Choroid plexus epithelial cell (primary cell): ENCODE measurements at places on chromosomes 2 and 18.
A peak's percentile ranks its signal among the peaks of the same experiment; 100 is the strongest.

GRCh38 chr2:218230882-218231281 is 13.9 kb downstream of the ARPC2 start:
- DNase-seq = peak; percentile 83

DNA sequence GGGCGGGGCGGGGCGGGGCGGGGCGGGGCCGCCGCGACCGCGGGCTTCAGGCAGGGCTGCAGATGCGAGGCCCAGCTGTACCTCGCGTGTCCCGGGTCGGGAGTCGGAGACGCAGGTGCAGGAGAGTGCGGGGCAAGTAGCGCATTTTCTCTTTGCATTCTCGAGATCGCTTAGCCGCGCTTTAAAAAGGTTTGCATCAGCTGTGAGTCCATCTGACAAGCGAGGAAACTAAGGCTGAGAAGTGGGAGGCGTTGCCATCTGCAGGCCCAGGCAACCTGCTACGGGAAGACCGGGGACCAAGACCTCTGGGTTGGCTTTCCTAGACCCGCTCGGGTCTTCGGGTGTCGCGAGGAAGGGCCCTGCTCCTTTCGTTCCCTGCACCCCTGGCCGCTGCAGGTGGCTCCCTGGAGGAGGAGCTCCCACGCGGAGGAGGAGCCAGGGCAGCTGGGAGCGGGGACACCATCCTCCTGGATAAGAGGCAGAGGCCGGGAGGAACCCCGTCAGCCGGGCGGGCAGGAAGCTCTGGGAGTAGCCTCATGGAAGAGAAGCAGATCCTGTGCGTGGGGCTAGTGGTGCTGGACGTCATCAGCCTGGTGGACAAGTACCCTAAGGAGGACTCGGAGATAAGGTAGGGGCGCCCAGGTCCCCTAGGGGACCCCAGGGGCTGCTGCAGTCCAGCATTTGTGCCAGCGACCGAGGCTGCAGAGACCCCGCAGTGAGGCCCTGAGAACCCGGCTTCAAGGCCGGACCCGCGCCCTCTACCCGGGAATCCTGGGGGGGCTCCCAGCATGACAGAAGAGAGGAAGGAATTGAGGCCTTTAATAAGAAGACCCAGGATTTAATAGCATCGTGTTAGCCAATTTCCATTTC is at the start of gene KHK:
TSS of gene KHK (plus strand) at position 49 of the 870 bp plus-strand sequence. CDS start at position 537, 488 bp downstream.
- no peak for DNase-seq

- no peak for DNase-seq
Measured at GRCh38 chr2:192228685-192229084, 34.0 kb upstream of the TMEFF2 start.

DNA sequence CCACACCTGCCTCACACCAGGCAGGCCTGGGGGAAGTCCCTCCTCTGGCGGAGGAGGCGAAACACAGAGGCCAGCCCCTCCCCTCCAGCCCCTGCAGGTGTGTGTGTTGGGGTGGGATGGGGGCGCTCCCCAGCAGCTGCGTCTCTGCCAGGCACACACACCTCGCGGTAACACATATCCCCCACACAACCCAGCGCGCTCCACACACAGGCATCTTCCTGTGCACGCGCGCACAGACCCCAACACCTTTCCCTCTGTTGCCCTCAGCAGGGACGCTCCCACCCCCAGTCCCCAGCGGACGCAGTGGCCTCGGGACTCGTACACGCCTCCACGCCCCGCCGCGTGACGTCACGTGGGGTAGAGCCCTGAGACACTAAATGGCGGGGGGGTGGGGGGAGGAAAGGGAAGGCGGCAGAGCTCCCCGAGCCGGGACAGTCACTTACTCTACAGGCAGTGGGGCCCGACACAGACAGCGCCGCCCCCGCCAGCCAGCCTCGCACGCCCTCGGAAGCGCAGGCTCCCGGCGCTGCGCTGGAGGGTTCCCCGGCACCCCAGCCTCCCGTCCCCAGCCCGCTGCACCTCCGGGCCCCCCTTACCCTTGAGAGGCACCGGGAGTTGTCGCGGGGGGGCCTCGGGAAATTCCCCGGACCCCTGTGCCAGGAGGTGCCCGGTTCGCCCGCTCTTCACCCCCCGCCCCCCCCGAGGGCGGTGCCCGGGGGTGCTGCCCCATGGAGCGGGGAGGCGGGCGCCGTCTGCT is at the start of gene WNT10A:
TSS of gene WNT10A (plus strand) at position 751 of the 757 bp plus-strand sequence. CDS start 144 bp downstream, outside the sequence.
- no peak for DNase-seq

- DNase-seq = no peak
Measured at GRCh38 chr2:176166272-176166671, 9.2 kb downstream of the HOXD3 start.

DNA sequence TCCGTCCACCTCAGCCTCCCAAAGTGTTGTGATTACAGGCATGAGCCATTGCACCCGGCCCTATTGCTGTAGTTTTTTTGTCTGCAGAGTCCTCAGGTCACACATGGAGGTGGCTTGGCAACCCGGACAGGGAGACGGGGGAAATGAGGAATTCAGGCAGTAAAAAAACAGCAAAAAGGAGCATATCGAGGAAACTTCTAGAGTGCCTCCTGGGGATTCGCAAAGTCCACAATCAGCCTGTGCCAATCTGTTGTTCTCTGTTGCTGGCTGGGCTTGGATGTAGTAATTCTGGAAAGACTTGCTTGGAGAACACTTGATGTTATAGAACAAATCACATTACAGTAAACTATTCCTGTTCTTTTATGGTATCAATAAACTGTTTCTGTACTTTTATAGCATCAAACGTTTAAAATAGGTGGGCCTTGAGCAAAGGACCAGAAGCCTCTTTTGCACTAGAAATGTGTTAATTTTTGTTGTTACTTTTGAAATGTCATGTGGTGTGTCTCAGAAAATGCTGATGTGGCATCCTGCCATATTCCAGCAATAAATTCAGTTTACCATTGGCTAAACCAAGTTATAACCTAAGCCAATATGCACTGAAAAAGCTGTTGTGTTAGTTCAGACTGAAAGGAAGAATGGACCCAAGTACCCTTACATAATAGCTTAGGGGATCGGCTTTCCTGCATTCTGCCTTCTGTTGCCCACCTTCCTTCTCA is 14.4 kb downstream of the ELAC1 start:
- DNase-seq = no peak

- DNase-seq = no peak
Measured at GRCh38 chr2:10550206-10551001, 102.3 kb upstream of the ODC1 start.

DNA sequence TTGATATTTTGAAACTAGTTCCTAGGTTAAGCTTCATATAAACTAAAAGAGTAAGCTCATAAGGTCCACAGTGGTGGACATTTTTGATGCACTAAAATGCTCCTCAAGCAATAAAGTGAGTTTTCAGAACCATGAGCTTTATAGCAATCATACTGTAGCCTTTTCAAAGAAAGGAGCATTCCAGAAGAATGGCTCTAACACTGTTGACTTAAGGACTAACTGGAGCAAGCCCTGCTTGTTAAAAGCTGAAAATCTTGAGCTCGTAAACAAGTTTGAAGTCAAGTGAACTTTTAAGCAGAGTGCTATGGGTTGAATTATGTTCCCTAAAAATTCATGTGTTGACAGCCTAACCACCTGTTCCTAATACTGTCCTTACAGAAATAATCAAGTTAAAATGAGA is 38.0 kb downstream of the KYNU start:
- no peak for DNase-seq

DNA sequence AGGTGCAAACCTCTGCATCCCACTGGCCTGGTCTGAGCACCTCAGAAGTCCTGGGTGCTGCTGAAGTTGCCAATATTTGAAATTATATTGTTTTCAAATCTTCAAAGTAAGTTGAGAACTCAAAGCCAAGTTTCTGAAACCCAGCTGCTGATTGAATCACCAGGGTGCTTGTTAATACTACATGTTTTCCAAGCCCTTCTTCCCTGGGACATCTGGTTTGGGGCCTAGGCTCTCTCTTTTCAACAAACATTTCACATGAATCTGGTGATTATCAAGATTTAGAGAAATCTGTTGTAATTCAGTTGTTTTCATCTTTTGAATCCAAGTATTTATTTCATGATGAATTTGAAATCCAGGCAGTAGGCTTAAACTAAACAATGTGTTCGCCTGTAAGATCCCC is 24.4 kb downstream of the MLPH start:
- DNase-seq = peak; percentile 83

DNA sequence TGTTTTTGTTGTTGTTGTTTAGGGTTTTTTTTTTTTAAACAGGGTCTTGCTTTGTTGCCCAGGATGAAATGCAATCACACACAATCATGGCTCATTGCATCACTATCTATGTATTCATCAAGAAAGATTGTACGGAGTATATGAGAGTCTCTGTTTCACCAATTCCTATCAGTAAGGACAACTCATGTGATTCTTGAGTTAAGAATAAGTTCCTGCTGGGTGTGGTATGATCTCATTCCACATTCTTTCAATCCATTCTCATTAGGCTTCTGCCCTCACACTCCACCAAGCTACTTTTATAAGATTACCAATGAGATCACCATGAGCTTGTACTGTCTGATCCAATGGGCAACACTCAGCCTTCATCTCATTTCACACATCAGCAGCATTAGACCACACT is 9.1 kb upstream of the AP1S3 start:
- peak; percentile 93 for DNase-seq

DNA sequence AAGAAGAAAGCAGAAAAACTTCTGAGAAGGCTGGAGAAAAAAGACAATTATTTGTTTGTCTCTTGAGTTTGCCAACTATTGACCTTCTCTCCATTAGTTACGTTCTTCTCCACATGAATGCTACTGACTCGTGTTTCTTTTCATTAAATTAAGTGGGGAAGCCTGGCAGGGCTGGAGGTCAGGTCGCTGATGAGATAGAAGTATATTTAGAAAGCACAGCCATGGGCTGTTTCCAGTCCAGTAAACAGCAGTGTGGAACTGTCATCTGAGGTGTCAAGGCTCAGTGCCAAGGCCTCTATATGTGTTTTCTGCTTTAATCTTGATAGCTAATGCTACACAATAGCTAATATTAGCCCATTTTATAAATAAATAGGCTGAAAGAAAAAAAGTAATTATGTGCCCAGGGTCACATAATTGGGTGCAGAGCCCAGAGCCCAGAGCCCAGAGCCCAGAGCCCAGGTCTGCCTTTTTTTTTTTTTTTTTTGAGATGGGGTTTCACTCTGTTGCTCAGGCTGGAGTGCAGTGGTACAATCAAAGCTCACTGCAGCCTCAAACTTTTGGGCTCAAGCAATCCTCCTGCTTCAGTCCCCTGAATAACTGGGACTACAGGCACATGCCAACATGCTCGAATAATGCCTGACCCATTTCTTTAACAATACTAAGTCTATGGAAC is 6.3 kb downstream of the MSGN1 start:
- DNase-seq = no peak

DNA sequence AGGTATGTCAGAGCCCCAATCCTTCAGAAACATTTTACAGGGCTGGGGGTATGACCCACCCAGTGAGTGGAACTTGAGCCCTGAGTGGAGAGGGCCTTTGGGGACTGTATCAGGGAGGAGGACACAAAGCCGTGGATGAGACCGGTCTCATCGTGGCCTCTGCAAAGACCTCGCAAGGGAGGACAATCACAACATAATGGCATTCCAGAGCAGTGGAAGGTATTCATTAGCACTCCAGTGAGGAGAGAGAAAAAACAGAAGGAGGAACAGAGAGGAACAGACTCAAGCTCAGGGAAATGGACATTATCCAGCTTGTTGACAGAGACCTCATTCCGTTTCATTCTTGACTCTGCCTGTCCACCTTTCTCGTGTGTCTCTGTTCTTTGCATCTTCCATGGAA is 38.8 kb upstream of the CTAGE1 start:
- no peak for DNase-seq

DNA sequence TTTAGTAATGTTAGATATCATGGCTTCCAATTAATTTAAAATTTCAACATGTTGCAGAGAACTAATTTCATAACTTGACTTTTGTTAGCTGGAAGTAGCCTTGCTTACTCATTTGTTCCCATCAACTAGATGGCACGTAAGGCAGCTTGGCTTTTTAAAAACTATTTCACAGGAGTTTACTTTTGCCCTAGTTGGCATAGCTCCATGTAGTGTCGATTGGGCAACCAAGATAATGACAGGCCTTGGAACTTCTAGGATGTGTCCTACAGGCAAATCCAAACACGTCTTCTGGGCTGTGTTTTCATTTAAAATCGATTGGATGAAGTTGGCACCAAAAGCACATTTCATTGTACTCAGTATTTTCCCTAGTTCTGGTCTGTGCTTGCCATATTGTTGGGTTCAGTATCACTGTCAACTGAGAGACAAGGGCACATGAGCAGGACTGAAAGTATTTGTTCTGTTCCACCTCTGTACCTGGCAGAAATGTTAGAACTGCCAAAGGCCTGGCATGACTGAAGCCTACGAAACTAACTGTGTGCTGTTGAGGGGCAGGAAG is 29.4 kb downstream of the HADHB start:
- peak; percentile 97 for DNase-seq

DNA sequence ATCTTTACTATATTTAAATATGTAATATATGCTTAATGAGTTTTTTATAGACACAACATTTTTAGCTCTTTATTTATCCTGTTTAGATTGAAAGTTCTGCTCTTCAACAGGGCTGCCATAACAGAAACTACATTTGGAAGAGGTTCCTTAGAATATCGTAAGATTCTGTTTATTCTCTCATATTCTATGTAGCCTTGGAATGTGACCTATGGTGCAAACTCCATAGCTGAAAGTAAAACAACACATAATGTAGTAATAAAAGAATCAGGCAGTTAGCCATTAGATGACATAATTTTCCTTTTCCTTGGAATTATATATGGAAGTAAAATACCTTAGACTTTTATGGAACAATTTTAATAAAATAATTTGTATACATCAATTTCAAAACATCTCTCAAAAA is 91.3 kb downstream of the ZNF804A start:
- peak; percentile 36 for DNase-seq

- DNase-seq = peak; percentile 87
Measured at GRCh38 chr18:45169610-45170009, 445.7 kb upstream of the SLC14A2 start.

DNA sequence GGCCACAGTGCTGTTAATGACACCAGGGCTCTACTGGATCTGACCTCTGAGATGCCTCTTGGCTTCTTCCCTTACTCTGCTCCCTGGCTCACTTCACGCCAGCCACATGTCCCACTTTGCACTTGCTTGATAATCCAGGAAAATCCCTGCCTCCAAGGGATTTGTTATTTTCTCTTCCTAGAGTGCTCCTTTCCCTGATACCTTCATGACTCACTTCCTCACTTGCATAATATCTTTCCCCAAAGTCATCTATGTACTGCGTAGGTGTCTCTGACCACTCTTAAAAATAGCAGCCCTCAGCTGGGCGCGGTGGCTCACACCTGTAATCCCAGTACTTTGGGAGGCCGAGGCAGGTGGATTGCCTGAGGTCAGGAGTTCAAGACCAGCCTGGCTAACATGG is 572.3 kb downstream of the PLCL1 start:
- no peak for DNase-seq

DNA sequence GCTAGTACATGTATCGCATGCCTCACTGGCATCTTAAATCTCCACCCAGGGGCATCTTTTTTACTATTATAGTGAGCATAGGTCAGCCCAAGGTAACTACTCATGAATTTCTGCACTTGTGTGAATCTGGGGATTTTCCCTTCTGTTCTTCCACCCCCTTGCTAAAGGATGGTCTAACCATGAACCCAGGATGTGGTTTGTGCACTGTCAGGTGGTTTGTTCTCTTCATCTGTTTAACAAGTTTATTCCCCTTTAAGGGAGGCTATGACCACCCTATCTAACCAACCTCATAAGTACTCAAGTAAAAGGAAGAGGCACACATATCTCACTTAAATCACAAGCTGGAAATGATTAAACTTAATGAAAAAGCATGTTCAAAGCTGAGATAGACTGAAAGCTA is 243.0 kb downstream of the RPRM start:
- no peak for DNase-seq

GRCh38 chr2:174383796-174384195 is 11.7 kb upstream of the SCRN3 start:
- no peak for DNase-seq

- peak; percentile 29 for DNase-seq
Measured at GRCh38 chr2:159381574-159381973, 95.1 kb upstream of the WDSUB1 start.

GRCh38 chr2:69375494-69376353 is 11.3 kb downstream of the GFPT1 start:
- DNase-seq = peak; percentile 49
